ENCODE measurements at places on chromosomes 6 and 20.
A peak's percentile ranks its signal among the peaks of the same experiment; 100 is the strongest.

DNA sequence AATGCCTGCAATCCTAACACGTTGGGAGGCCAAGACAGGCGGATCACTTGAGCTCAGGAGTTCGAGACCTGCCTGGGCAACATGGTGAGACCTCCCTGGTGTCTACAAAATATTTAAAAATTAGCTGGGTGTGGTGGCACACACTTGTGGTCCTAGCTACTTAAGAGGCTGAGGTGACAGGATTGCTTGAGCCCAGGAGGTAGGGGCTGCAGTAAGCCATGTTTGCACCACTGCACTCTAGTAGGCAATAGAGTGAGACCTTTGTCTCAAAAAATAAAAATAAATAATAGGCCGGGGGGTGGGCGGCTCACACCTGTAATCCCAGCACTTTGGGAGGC, 18.3 kb upstream of the RIPOR3 start:
- no peak for DNase-seq

GRCh38 chr6:35797837-35798526, 859 bp upstream of the CLPS start:
- no peak for DNase-seq

- no peak for DNase-seq
Measured at GRCh38 chr6:96194675-96195074, 178.9 kb downstream of the FUT9 start.

DNA sequence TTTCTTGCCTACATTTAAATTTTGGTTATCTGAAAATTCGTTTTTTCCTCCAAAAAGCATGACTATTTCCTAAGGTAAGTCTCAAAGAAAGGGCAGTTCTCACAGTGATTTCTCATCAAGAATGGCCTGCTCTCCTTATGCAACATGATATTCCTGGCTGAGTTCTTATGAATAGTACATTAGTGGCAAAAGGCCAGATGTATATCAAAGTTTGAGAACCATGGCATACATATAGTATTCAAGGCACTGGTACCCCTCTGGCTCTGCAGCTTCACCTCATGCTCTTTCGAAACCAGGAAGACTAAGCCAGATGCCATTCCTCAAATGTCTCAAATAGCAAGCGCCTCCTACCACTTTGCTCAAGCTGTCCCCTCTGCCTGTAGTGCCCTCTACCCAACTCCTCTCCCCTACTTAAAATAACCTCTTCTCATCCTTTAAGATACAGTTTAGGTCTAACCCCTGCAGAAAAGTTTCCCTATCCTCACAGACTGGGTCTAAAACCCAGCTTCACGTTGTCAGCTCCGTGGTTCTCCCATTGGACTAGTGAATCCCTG, 280.3 kb downstream of the HACE1 start:
- no peak for DNase-seq

DNA sequence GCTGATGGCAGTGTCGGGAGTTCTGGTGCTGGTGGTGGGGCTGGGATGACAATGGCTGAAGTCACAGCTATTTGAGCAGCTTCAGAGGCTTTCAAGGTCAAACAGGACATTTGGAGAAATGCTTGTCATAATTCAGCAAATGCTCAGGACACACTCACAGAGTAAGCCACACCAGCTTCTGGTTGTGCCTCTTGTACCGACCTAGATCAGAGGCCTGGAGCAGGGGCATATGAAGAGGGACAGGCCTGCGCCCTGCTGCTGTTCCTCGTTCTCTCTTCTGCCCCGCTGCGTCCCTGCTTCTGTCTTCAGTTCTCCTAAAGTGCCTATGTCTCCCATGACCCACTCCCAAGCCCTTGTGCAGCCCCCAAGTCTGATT, 893 bp upstream of the PGC start:
- DNase-seq = no peak

GRCh38 chr6:84390334-84390733, 162.9 kb upstream of the CEP162 start:
- DNase-seq = no peak

DNA sequence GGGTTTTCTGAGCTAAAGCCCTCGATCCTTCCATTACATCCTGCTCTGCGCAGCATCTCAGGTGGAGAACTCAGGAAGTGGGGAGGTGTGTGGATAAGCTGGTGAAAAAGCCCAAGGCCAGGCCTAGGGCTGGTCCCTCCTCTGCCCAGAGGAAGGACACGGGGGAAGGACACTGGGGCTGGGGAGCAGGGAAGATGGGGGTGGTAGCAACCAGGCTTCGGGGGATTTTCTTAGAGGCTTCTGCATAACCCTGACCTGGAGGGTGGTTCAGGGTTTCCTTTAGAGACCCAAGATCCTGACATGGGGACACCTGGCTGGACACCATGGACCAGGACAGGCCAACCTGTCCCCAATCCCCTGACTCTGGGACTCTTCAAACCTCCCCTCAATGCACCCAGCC, 37.9 kb downstream of the SUN5 start:
- DNase-seq = peak; percentile 1

DNA sequence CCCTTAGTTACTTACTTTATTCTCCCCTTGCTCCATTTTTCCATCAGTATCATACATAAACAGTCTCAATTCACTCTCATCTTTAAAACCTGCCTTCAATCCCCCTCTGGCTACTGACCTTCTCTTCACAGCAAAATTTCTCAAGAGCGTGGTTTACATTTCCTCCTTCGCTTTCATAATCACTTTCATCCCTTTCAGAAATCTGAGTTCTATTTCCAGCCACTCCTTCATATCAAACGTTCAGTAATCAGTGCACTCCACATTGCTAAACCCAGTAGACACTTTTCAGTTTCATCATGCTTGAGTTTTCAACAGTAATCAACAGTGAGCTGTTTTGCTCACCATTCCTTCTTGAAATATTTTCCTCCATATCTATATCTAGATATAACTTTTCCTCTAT, 176.7 kb upstream of the HSF2 start:
- DNase-seq = no peak

GRCh38 chr6:137415127-137415833, 78.9 kb downstream of the OLIG3 start:
- peak; percentile 72 for DNase-seq

DNA sequence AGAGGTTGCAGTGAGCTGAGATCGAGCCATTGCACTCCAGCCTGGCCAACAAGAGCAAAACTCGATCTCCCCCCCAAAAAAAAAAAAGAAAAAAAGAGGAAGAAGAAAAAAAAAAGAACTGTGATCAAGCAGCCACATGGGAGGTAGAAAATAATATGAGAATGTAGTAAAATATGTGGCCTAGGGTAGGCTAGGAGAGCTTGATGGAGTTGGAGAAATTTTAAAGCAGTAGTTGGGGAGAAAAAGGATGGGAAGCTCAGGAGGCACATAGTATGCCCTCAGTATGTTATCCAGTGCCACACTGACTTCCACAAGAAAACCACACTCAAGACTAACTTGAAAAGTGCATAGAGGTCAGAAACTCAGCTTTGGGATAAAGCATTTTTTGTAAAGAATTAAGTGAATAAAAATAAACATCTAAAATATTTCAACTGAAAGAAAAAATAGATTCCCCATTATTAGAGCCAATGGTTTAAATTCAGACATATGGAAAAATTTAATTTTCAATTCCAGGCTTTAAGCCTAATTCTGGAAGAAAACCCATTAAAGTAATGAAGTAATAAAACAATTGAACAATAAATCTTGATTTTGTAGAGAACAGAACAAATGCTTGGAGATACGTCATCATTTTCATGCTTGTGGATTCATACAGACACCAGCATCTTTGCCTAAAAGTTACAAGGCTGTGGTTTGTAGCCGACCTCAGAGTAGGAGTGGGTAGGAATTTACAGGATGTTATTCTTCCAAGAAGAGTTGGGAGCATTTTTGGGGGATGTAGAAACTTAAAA, 34.7 kb downstream of the PLEKHG1 start:
- no peak for DNase-seq

DNA sequence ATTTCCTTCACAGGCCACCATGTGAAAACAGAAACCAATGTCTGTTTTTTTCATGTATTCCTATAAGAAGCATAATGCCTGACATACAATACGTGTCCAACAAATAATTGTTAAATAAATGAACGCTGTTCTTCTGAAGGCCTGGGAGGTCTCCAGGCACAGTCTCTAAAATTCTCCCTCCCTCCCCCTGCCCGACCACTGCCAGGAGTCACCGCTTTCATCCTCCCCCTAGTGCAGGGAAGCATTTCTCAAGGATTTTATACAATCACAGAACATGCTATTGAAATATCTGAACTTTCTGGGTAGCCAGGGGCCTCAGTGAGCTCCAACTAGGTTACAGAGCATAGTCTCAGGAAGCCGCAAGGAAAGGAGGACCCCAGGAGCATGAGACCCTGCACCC, 95.3 kb downstream of the ZNF217 start:
- DNase-seq = no peak

- DNase-seq = no peak
Measured at GRCh38 chr6:114284281-114284680, 58.5 kb downstream of the HS3ST5 start.

DNA sequence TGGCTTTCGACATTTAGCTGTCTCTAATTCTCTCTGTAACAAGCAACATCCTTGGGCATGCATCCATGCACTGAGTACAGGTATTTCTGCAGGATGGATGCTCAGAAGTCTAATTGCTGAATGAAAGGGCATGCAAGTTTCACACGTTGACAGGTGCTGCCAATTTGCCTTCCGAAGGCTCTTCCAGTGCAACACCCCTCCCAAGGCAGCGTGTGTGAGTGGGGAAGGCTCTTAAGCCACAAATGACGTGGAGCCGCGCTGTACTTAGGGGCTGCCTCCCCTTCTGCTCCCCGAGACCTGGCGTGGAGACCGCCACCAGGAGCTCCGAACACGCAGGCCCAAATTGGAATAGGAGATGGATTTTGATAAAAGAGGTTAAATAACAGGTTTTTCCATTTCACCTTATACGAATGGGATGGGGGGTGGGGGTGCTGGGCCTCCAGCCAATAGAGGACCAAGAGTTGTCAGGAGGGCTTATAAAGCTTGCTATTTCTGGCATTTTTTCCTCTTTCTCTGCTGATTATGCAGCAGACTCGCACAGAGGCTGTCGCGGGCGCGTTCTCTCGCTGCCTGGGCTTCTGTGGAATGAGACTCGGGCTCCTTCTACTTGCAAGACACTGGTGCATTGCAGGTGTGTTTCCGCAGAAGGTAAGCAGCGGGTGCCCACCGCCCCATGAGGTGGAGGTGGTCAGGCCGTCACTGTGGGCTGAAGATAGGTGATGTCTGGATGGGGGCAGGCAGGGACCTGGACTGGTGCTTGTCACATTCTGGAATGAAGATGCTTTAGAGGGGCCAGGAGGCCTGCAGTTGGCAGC, 30.9 kb downstream of the TOX2 start:
- DNase-seq = no peak

DNA sequence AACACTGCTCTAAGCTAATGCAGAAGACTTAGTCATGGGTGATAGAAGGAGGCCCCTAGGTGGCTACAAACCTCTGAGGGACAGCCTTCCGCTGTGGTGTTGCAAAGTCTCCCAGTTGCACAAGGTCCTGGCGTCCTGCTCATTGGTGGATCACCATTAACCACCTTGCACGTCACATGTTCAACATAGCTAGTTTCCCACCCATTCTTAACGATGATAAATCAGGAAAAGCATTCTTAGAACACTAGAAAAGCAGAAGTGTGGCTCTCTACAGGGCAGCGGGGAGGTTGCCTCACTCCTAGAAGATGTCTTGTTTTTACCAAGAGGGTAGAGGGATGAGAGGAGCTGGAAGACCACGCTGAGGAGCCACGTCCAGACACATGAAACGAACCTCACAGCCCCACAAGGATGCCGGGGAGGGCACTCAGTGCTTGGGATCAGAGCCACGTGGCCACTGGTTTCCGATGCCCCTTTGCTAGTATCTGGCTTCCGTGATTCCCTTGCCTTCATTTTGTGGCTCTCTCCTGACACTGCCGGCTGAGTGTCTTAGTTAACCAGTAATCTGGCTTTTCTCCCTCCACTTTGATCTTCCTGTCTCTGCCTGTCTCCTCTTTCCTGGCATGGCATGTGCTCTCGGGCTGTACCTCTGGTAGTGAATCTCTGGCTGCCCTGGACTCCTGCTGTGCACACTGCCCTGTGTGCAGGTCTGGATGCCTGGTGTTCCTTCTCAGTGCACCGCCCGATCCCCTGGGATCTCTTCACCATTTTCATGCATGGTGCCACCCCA, 91.4 kb upstream of the NEDD9 start:
- DNase-seq = peak; percentile 28

DNA sequence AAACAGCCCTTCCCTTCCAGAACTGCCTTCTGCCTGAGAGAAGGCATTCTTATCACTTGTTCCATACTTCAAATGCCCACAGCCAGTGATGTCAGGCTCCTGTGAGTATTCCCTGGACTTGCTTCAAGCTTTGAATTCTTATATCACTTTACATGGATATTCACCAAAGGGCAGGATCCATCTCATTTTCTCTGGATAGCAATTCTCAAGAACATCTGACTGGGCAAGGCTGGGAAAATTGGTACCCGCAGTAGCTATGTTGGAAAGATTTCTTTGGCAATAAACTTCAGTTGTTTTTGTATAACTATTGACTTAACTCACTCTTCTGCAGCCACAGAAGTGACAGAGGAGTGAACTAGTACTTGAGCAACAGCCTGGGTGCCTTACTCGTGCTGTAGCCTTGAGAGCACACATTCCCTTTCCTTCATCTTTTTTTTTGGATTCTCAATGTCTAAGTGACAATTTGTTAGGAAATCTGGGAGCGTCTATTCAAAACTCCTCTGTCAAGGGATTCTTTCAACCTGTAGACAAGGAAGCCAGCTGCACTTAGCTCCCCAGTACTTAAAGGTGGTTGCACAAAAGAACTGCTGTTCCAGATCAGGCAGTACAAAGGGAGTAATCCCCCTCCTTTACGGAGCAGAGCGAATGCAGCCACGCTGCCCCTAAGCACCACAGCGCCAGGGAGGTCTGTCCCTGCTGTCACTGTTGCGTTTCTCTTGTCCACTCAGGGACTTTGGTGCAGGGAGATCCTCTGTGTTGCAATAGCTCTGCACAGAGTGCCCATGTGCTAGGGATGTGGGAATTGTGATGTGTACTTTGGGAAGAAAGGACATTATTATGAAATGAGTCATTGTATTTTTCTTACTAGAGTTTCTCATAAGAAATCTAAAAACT, 69.6 kb downstream of the JAG1 start:
- DNase-seq = peak; percentile 44

- DNase-seq = no peak
Measured at GRCh38 chr6:122363769-122364483, 35.5 kb upstream of the HSF2 start.

Measured in head of caudate nucleus (tissue), 42 donors.